ENCODE measurements at places on chromosomes 7 and 10. TPM values are rescaled to one million over a fixed set of nuclear protein-coding genes. Genes with fewer than 3 reads are reported as not detected.

WEE2 gene
- total RNA-seq = not detected

TET1 gene
- 0.21 TPM for total RNA-seq

HDAC9 gene
- 22.7 TPM for total RNA-seq

METTL27 gene
- total RNA-seq = 2.3 TPM

SFTPA1 gene
- not detected for total RNA-seq

ASAH2B gene
- total RNA-seq = 4.5 TPM

DNA sequence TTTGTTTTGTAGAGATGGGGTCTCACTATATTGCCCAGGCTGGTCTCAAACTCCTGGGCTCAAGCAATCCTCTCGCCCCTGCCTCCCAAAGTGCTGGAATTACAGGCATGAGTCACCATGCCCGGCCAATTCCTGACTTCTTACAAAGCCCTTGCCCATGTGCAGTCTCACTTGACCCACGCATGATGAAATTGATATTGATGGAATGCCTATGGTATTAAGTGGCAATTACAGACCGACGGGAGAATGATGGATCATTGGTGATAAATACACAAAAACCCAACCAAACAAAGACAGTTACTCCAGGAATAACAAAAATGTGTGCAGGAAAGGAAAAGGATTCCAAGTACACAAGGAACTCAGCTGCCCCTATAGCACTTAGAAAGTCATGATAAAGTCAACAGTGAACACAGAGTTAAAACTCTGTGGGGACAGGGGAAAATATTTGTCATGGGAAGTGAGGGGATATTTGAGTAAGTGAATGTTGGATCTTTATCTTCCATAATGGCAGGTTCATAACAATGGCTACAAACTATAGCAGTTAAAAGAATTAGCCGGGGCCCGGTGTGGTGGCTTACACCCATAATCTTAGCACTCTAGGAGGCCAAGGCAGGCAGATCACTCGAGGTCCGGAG, 21.6 kb downstream of the HIP1 start:
- peak; percentile 51 for DNase-seq

DNA sequence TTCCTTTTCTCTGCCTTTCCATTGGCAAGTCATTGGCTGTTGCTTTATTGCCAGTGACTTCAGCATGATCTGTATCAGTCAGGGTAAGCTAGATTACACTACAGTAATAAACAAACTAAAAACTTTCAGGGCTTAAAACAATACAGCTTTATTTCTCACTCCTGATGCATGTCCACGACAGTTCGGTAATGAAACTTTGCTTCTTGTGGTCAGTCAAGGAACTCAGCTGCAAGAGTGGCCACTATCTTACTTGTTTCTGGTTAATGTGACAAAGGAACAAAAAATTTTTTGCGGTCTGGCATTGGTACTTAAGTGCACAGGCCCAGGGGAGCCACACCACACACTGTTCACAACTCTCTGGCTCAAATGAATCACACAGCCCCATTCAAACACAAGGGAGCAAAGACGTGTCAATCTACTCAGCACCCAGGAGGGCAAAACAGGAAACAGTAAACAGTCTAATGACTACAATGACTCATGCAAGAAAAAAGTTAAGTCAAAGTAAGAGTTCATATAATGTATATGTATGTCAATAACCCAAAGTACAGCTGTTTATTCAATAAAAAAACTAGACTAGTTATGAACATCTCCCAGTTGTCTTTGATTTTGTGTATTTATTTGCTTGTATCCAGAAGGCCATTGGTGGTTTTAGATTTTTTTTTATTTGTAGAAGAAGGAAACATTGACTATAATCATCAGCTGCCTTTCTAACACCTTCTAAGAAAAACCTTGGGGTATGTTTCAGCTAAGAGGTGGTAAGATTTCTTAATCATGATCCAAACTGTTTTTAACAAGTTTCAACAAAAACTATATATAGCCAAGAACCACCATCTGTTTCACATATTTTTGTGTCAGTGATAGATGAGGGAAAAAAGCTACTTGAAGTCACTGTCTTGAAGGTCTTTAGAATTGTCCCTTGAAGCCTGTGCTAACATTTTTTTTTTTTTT, 134.4 kb upstream of the FAM3C start:
- DNase-seq = peak; percentile 99

- peak; percentile 50 for DNase-seq
These were observed 75.8 kb downstream of the PODXL start for GRCh38 chr7:131480384-131481315.

- no peak for DNase-seq
These were observed 462.8 kb upstream of the ZWINT start for GRCh38 chr10:56823849-56824248.

DNA sequence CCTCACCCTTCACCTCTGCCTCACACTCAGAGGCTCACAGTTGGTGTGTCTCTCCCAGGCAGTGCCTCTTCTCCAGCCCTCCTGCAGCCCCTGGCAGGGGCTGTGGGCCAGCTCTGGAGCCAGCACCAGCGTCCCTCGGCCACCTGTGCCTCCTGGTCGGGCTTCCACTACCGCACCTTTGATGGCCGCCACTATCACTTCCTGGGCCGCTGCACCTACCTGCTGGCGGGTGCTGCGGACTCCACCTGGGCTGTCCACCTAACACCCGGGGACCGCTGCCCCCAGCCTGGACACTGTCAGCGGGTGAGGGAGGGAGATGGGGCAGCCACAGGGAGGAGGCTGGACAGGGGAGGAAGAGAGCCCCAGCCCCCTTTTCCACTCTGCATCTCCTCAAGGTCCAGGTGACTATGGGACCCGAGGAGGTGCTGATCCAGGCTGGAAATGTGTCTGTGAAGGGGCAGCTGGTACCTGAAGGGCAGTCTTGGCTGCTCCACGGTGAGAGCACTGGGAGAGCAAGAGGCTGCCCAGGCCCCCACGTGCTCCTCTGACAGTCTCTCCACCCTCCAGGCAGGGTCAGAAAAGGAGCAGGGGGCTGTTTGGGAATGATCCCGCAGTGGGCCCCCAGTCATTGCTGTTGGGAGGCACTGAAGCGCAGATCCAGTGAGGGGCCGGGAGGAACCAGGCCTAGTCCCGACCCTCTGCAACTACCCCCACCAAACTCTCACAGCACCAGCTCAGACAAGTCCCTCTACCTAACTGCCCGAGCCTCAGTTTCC, 4.4 kb upstream of the ZNF467 start:
- DNase-seq = no peak

GRCh38 chr10:91462423-91462822, 52.3 kb downstream of the HECTD2 start:
- no peak for DNase-seq

GRCh38 chr7:149713731-149714068, 59.7 kb downstream of the ZNF467 start:
- no peak for DNase-seq

DNA sequence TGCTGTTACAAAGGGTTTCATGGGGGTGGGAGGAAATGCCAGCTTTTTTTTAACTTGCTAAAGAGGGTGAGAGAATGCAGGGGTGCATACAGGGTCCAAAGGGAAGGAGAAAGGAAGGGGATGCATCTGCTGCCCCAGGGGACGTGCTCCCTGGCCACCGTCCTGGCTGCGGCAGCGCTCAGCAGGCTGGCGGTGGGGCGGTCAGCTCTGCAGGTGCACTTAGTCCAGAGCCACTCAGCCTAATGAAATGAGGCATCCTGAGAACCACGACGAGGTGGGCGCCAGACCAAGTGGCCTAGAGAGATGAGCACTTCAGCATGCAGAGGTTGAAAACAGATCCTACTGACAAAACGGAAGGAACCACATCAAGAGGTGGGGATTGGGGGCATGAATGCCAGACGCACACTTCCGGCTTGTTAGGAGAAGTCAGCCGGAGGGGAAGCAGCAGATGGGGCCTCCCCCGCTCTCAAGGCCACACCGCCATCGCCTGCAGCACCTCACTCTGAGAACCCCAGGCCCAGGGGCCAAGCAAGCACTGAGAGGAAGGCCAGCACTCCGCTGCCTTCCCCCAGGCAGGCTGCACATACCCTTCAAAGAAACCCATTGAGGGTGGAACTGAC, 94.5 kb downstream of the MAD1L1 start:
- DNase-seq = no peak

- no peak for DNase-seq
These were observed 155.5 kb downstream of the SPAG6 start for GRCh38 chr10:22500656-22501340.

- DNase-seq = peak; percentile 83
These were observed 108.4 kb upstream of the ZMIZ1 start for GRCh38 chr10:78960316-78960800.

- DNase-seq = no peak
These were observed 35.0 kb downstream of the AUTS2 start for GRCh38 chr7:69633122-69633831.

DNA sequence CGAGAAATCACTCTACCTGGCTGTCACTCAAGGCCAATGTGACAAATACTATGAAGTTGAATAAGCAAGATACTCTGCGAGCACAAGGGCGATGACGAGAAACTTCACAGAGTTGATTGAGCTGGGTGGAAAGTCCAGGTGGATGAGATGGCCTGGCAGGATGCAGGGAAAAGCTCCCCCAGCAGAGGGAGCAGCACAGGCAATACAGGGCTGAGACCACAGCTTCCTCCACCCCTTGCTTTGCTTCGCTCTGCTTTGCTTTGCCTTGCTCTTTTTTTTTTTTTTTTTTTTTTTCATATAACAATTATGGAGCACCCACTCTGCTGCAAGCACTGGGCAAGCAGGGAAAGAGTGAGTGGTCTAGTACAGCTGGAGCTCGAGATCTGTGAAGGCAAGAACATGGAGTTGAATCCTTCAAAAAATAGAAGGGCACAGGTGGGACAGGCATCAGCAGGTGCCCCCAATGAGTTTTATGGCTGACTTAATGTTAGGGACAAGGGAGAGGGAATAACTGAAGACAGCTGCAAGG, 88.3 kb downstream of the CABCOCO1 start:
- peak; percentile 73 for DNase-seq

- DNase-seq = no peak
These were observed 351.5 kb downstream of the TYW1 start for GRCh38 chr7:67348171-67348570.

DNA sequence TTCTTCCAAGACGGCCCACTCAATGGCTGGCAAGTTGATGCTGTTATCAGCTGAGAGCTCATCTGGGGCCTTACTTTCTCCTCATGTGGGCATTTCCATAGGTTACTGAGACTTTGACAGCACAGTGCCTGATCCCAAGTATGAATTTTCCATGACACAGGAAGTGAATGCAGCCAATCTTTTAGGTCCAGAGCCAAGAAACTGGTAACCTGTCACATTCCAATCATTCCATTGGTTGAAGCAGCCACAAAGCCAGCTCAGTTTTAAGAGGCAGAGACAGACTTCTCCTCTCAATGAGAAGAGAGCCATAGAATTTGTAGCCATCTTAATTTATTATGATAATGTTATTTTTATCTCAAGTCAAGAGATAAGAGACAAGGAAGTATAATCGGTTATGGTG, 775.5 kb downstream of the CNTNAP2 start:
- DNase-seq = no peak
